ENCODE measurements at places on chromosomes 12 and 14.

- DNase-seq: no peak
These were observed 73.8 kb downstream of the RASSF8 start for GRCh38 chr12:26032290-26032689.

- DNase-seq: no peak
These were observed 17.3 kb upstream of the ABHD12B start for GRCh38 chr14:50854521-50854920.

- no peak for DNase-seq
These were observed 62.4 kb downstream of the TMEM30B start for GRCh38 chr14:61218767-61219166.

GRCh38 chr14:29712601-29713000, 215.0 kb downstream of the PRKD1 start:
- DNase-seq: no peak

DNA sequence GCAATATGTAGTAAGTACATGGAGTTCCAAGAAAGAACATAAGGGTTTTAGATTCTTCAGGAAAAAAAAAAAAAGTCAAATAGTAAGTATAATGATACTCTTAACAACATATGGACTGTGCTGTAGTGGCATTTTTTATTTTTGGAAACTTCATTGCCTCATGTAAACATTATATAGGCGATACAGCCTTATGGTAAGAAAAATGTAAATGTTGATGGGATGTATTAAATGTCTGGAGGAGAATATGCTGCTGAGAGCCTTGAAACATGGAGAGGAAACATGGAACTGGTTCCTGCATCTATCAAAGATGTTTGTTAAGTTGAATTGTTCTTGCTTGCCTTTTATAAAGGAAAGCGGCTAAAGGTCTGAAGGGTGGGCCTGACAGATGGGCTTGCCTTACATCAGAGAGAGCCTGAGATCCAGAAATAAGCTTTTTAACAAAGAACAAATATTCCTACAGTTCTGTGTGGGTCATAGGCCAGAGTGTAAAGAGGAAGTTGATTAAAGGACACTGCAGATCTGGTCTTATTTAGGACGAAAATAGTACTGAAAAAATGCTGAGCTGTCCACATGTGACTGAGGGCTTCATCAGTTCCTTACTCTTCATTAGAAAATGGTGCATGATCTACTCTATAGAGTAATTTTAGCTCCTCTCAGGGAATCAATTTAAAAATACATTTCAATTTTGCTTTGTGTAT, 448.1 kb upstream of the DCN start:
- no peak for DNase-seq

DNA sequence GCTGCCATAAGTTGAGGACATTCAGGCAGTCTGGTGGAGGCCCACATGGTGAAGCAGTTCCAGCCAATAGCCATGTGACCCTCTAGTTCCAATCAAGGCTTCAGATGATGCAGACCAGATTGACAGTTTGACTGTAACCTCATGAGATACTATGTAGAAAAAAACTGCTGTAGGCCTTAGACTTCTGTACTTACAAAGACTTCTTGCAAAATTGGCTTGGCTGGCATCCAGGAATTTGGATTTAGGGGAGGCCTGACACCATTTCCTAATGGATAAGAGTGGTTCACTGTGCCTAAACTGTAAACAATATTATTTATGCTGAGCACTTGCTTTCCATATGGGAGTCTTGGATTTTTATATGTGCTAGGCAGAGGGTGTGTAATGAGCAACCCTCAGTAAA, 76.4 kb downstream of the RGS6 start:
- no peak for DNase-seq

- DNase-seq: no peak
These were observed 18.3 kb downstream of the SGPP1 start for GRCh38 chr14:63709589-63709988.

DNA sequence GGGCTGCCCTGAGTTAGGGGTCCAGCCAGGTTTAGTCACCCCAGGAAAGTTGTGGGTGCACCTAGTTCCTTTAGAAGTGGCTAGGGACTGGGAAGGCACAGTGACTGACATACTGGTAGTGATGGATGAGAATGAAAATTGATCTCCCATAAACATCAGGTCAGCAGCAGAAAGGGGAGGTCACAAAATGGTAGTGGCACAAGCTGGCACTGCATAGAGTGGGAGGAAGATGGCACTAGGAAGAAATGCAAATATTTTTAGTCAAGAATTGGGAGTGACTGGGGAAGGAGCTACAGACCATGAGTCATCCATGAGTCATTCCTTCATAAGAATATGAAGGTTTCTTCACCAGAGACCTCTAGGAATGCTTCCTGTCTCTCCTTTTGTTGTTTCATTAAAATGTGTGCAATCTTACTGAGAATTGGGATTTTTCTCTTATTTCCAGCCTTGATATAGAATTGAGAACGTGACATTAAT, 198.3 kb upstream of the AMIGO2 start:
- peak; percentile 81 for DNase-seq

- no peak for DNase-seq
These were observed 192.3 kb downstream of the ANO6 start for GRCh38 chr12:45407981-45408728.

DNA sequence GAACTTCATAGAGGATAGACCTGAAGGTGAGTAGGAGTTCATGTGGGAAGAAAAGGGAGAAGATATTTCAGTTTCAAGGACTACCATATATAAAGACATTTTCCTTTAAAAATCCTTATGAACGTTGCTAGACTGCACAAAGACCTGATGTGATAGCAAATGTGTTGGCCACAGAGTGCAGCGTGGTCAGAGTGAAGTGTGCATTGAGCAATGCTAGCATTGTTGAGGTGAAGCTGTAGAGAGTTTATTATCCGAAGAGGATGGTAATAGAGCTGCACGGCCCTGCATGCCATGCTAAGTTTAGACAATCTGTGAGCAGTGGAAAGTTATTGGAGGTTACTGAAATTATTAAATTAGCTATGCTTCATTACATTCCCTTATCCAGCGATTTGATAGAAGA, 413.0 kb downstream of the CCDC91 start:
- no peak for DNase-seq

DNA sequence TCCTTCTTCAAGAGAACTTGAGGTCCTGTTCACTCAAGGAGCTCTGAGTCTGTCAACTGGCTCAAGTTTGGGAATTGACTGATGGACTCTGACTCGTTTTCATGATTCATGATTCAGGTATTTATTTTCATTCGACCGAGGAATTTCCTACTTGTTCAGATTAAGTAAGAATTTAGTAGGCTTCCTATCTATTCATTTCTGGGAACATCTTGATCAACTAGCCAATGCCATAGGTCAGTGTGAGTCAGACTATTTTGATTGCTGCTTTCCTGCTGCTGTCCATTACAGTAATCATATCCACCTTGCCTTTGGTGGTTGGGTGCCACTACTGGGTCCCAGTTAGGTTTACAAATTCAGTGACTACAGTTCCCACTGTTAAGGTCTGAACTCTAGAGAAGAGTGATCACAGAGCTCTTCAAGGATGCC, 6.1 kb downstream of the FAM186A start:
- peak; percentile 33 for DNase-seq

GRCh38 chr12:104467346-104467837, 10.6 kb downstream of the CHST11 start:
- no peak for DNase-seq

- DNase-seq: no peak
These were observed 27.5 kb upstream of the MMP17 start for GRCh38 chr12:131800594-131801135.

- DNase-seq: no peak
These were observed 53.4 kb upstream of the NAV3 start for GRCh38 chr12:77777274-77777673.

GRCh38 chr12:69919495-69919894, 94.5 kb downstream of the MYRFL start:
- DNase-seq: no peak
